Pancreas (tissue), 10 donors: ENCODE measurements at places on chromosomes 4 and X. TPM values are rescaled to one million over a fixed set of nuclear protein-coding genes. Genes with fewer than 3 reads are reported as not detected.

Gene CCDC158
- polyA plus RNA-seq, result 0.19 TPM

Gene LIMCH1
- polyA plus RNA-seq, result 12.0 TPM

Gene BMP3
- polyA plus RNA-seq, result 0.04 TPM

Gene MAGEC2
- not detected for polyA plus RNA-seq

Gene FAM120C
- polyA plus RNA-seq, result 4.8 TPM
